Stimulated activated CD8-positive, alpha-beta memory T cell treated with anti-CD3 and anti-CD28 coated beads, Interleukin-2, amount 100 ng/mL, for 1 hour (primary cell): ENCODE measurements at places on chromosomes 7 and 10.

GRCh38 chr7:835485-836401 lies 3.5 kb downstream of the SUN1 start:
- DNase-seq, result no peak

DNA sequence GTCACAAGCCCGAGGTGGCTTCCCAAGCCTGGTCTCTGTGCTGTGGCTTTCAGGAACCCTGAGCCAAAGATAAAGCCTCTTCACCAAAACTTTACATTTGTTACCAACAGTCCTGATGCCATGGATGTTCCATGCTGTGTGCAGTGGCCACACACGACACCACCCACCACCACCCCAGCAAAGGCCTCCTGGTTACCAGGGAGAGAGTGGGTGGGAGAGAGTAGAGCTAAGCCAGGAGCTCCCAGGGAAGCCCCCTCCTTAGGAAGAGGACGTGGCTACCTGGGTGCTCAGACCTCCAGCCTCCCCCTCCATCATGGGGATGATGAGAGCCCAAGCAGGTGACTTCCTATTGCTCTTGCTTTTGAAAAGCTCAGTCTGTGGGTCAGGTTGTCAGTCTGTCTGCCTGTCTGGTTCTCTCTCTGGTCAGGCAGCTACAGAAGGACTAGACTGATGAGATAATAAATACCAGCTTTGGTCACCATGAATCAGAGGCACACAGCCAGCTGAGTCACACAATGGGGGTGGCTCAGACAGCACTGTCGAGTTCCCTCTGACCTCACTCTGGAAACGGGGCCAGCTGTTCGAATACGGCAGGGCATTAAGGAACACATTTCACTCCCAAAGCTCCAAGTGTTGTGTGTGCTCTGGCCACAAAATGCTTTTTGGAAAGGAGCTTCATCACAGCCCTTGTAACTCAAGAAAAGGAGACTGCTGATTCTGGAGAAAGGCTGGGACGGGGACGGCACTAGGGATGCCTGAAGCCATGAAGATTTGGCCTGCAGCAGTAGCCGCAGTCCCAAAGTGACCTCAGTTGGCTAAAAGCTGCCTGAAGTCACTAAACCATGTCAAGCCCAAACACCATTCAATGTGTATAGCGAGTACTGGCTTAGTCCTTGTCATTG lies 166.0 kb downstream of the FANK1 start:
- DNase-seq, result no peak

DNA sequence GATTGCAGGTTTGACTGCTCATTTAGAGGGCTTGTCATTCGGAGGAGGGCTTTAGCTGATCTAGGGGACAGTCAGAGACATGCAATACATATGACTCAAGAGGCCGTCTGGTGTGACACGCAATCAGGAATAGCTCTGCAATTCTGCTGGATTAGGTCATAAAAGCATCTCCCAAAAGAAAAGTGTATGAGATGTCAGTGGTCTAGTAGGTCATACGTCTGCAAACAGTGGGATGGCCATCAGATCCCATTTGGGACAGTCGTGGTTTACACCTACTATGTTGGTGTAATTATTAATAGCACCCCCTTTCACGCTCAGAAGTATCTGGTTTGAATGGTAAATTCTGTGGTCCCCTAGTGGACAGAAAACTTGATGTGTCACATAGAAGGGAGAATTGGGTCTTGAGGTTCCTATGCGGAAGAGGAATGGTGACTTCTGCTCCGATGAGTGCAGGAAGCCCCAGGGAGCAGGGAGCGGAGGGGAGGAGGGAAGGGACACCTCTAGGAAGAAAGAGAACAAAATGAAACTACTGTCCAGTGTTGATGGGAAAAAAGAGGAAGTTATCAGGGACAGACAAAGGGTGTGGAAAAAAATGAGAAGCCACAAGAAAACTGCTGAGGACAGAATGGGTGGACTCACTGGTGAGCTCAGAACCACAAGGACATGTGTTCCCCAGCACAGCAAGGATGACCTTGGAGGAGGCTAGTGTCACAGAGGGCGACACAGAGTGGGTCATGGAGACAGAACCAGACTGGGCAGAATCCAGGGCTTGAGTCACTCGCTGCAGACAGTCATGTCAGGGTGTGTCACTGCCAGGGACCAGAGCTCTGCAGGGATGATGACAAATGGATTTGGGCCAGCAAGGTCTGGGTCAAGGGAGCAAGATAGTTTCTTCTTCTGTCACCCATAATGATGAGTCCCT lies 59.9 kb downstream of the MAP3K8 start:
- no peak for DNase-seq

DNA sequence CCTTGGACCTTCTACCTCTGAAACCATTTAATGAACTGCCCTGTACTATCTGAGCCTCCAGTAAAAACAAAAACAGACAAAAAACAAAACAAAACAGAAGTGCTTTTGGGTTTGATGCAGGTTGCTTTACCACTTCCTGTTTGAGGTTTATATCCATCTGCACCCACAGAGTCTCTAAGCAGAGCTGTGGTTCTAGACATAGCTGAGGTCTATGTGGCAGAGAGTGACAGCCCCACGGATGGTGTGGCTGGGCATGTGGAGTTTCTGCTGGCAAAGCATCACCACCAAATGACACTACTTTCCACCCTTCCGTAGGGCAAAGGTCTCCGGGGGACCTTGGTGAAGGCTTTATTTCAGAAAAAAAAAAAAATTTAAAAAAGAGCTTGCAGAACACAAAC lies 754.2 kb downstream of the GRID1 start:
- DNase-seq, result no peak

GRCh38 chr7:156156734-156157408 lies 344.6 kb upstream of the SHH start:
- no peak for DNase-seq

GRCh38 chr10:112988839-112989406 lies 38.9 kb downstream of the TCF7L2 start:
- no peak for DNase-seq

GRCh38 chr7:21965291-21965690 lies 19.6 kb upstream of the CDCA7L start:
- no peak for DNase-seq

- DNase-seq, result no peak
These were observed 138.9 kb downstream of the EBF3 start for GRCh38 chr10:129825221-129825620.

GRCh38 chr10:29191674-29192073 lies 97.2 kb upstream of the LYZL1 start:
- DNase-seq, result no peak

DNA sequence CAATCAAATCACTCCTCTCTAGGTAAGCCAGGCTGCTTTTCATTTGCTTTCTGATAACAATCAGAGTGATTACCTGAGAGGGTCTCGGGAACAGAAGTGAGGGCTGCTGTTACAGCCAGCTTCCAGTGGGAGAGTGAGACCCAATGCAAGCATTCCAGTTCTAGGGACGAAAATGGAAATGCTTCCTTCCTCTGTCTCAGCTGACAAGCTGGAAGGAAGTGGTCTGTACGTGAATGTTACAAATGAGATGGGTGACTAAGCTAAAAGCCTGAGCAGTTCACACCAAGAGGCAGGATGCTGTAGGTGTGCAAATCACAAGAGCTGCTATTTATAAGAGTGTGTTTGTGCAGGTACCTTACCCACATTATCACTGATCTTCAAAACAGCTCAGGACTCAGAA lies 772.4 kb downstream of the GRID1 start:
- DNase-seq, result no peak

DNA sequence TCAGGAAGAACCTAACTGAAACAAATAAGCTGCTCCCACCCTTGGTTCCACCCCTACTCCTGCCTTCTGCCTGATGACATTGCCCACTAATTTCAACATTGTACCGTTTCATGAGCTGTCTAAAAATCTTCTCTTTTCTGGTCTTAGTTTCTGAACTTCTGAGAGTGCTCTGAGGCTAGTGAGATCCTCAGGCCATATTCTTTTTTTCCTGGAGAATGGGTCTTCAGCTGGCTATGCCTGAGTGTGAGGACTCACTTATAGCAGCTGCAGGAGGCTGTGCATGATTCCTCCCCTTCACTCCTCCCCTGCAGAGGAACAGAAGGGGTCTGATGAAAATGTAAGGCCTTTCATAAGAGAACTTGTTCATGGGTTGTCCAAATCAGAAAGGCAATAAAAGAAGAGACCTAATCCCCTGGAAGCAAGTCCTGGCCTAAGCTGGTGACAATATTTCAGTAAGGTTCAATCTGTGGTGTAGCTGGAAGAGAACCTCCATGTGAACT lies 11.1 kb downstream of the HOXA4 start:
- no peak for DNase-seq

- DNase-seq, result no peak
These were observed 15.2 kb downstream of the YKT6 start for GRCh38 chr7:44216019-44216418.

- DNase-seq, result peak; percentile 10
These were observed 166.3 kb downstream of the NEURL1 start for GRCh38 chr10:103659674-103660363.

- DNase-seq, result no peak
These were observed 27.4 kb downstream of the TCF7L2 start for GRCh38 chr10:112977426-112977898.

- DNase-seq, result no peak
These were observed 26.8 kb upstream of the C7orf33 start for GRCh38 chr7:148563583-148564274.

GRCh38 chr10:51770709-51771108 lies 71.3 kb upstream of the CSTF2T start:
- DNase-seq, result no peak
